ENCODE measurements at places on chromosomes 11 and 22.

DNA sequence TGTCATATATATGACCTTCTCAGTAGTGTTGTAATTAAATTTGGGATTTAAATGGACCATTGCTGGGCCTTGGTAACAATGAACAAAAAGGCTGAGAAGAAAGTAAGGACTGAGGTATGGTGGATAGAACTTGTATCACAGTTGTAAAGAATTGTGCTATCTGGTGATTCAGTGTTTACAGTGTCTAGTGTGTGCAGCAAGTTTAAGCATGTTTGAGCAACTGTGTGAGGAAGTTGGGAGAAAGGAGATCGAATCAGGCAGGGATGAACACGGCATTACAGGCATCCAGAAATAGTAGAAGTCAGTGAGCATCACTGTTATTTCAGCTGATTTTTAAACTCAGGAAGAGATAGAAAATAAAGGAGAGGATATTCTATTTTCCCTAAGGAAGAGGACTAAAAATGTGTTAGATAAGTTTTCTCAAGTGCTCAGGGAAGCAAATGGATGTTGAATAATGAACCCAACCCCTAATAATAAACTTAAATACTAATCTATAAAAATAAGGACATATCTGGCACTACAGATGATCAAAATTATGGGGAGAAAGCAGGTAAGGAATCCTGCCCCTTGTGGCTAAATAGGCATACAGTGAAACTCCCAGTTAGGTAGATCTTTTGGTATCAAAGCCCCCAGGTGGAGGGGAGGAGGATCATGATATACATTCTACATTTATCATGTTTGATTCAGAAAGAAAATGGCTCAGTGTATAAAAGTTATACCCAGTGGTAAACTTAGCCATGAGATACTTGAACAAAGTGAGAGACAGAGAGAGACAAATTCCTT, 361.0 kb upstream of the ANO3 start:
- DNase-seq = no peak

DNA sequence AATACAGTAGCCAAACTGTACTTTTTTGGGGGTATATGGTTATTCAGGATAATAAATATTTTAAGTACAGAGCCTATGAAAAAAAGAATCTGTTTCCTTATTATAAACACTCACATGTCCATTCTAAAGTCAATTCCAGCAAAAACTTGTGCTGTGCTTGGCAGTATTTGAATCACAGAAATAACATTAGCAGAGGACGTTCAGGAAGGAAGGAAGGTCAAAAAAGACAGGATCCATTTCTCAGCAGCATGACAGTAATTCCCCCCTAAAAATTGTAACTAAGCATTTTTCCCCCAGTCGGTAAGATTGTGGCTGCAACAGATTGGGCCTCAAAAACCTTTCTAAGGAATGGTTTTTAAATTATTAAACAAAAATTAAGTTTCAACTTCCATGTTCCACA, 124.8 kb downstream of the ATG16L2 start:
- no peak for DNase-seq

GRCh38 chr22:44661070-44661469, 40.9 kb upstream of the PRR5 start:
- no peak for DNase-seq

DNA sequence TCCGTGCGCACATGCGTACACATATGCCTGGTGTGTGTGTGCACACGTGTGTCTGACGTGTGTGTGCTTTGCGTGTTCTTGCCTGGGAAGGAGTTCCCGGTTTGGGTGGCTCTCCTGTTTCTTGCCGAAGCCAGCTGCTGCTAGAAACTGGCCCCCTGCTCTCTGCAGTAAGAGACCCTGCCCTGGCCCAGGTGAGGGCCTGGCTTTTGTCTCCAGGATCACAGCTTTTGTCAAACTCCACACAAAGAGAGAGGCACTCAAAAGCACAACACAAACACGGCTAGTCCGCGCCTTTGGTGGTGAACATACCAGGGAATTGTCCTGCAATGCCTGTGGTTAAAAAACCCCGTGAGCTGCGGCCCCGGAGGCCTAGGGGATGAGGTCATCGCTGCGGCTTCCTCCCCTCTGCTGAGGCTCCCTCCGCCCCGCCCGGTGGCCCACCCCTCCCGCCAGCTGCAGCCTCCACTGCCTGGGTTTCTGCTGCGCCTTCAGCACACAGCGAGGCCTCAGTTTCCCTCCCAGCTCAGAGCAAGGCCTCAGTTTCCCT, 88.9 kb downstream of the KCNQ1 start:
- DNase-seq = peak; percentile 30

GRCh38 chr11:122105044-122105758, 10.8 kb downstream of the BLID start:
- DNase-seq = no peak

- DNase-seq = no peak
Observed at GRCh38 chr11:12143461-12144258, 33.3 kb downstream of the MICAL2 start.

GRCh38 chr11:108994887-108995286, 330.0 kb downstream of the DDX10 start:
- no peak for DNase-seq

- DNase-seq = no peak
Observed at GRCh38 chr11:124943741-124944140, 7.9 kb upstream of the HEPACAM start.

- DNase-seq = no peak
Observed at GRCh38 chr22:41683616-41684015, 5.1 kb downstream of the SNU13 start.
